LoVo (cell line): ENCODE measurements at places on chromosomes 6 and 20.

- no peak for DNase-seq
Observed at GRCh38 chr6:131781687-131782086, 26.1 kb upstream of the ENPP1 start.

GRCh38 chr6:143629104-143630080 lies 48.4 kb upstream of the PHACTR2 start:
- DNase-seq, result no peak

GRCh38 chr6:105588123-105588710 lies 185.3 kb upstream of the PREP start:
- DNase-seq, result no peak

GRCh38 chr6:111642463-111643158 lies 36.9 kb upstream of the TRAF3IP2 start:
- peak; percentile 39 for DNase-seq

DNA sequence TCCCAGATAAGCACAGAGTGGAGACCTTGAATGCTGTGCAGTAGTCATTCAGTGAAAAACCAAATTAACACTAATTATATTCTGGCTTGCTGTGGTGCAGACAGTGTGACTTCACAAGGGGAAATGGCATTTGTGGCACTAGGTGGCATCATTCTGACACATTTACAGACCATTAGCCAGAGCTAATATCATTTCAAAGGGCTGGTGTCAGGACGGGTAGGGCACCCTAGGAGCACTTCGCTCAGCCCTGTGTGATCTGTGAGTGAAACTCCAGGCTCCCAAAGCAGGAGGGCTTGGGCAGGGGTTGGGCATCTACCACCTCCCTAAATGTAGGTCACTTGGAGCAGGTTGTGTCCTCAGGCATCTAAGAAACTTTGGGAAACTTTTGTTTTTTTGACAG lies 555.8 kb downstream of the PKHD1 start:
- DNase-seq, result no peak

GRCh38 chr20:6683021-6683977 lies 84.2 kb upstream of the BMP2 start:
- DNase-seq, result no peak

DNA sequence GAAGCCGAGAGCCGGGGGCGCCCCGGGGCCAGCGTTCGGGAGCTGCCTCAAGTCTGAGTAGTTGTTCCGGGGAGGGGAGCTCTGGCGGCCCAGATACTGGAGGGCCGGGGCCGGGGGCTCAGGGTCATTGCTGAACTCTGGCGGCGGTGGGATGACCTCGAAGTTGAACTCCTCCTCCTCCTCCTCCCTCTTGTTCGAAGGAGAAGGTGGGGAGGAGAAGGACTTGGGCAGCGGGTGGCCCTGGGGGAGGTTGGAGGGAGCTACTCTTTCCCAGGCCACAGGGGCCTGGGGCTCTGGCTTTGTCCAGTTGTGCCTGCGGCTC lies 37.7 kb downstream of the C6orf132 start:
- no peak for DNase-seq

GRCh38 chr6:68008445-68008844 lies 626.6 kb upstream of the ADGRB3 start:
- no peak for DNase-seq

- DNase-seq, result no peak
Observed at GRCh38 chr20:31662372-31662854, 24.7 kb downstream of the COX4I2 start.

- DNase-seq, result no peak
Observed at GRCh38 chr20:25048519-25048952, 9.4 kb downstream of the ACSS1 start.

DNA sequence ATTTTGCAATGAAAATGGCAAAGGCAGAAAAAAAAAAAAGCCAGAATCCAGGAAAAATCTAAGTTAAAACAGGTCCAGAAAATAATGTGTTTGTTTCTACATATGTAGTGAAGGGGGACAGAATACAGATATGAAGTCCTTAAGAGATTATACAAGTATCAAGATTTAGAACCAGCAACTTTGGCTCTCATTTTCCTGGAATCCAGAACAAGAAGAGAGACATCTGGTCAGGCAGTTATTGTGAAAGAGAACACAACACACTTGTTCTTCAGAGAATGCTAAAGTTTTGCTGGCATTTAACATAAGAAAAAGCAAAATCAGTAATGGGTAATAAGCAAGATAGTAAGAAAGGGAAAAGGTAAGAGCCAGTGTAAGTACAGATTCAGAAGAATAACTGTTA lies 21.1 kb downstream of the BAG2 start:
- no peak for DNase-seq

- DNase-seq, result no peak
Observed at GRCh38 chr6:35727231-35727934, 9.4 kb upstream of the ARMC12 start.

DNA sequence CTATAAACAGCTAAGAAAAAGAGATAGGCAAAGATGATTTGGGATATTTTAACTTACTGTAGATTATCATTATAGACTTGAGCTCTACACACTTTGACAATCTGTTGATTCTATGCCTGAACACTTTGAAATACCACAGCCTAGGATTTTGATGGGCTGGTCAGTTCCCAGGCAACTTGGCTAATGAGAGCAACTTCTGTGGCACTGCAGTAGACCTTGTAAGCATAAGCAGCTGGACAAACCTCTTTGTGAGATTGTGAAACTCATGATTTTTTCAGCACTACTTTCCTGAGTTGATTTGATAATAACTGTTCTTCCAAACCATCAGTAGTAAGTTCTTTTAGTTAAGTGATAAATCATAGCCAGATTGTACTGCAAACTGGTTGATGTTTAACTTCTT lies 27.1 kb upstream of the ELOVL5 start:
- no peak for DNase-seq

- DNase-seq, result no peak
Observed at GRCh38 chr20:17316316-17317038, 89.6 kb downstream of the PCSK2 start.

- no peak for DNase-seq
Observed at GRCh38 chr6:102623201-102623600, 1229.7 kb downstream of the GRIK2 start.

DNA sequence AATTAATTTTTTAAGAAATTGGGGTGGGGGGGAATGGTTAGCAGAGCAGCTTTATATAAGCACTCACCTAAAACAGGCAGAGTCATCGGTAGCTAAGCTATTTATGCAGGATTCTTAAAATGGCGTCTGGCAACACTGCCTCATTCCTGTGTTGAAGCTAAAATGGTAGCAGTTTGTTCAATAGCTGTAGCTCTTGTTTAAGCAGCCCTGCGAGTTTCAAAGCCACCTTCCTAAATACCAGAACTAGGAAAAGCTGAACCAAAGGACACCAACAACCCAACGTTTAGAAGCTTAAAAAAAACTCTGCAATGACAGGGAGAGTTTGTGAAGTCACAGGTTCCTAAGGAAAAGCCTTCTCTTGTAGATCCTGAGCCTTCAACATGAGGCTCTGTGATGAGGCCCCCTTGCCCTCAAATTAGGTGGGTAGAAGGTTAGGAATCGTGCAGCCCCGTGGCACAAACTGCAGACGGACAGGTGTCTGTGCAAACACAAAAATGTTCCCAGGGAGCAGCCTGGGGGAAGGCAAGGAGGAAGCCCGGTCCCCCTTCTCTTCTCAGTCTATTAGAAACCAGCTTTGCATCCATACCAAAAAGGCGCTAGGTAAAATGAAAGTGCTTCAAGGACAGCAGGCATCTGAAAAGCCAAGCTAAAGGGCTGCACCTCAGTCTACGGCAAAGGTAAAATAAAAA lies 4.7 kb downstream of the ZMYND8 start:
- DNase-seq, result no peak

- DNase-seq, result no peak
Observed at GRCh38 chr20:37414224-37415035, 68.5 kb downstream of the SRC start.

GRCh38 chr20:50346374-50347283 lies 156.0 kb downstream of the CEBPB start:
- DNase-seq, result no peak

DNA sequence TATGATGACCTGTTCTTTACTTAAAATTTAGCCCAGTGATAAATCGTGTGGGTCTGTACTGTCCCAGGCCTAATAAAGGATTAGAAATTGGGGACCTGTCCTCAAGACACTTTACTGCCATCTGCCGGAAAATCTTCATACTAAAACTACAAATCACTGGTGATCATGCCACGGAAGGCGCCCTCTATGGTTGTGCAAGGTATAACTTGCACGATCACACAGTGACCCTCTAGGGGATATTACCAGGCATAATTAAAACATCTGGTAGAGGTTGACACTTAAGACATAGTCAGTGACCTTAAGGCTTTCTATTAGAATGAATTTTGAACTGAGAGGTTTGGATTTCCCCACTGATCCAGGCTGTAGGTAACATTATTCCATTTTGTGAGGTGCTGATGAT lies 172.6 kb downstream of the BMP2 start:
- no peak for DNase-seq

DNA sequence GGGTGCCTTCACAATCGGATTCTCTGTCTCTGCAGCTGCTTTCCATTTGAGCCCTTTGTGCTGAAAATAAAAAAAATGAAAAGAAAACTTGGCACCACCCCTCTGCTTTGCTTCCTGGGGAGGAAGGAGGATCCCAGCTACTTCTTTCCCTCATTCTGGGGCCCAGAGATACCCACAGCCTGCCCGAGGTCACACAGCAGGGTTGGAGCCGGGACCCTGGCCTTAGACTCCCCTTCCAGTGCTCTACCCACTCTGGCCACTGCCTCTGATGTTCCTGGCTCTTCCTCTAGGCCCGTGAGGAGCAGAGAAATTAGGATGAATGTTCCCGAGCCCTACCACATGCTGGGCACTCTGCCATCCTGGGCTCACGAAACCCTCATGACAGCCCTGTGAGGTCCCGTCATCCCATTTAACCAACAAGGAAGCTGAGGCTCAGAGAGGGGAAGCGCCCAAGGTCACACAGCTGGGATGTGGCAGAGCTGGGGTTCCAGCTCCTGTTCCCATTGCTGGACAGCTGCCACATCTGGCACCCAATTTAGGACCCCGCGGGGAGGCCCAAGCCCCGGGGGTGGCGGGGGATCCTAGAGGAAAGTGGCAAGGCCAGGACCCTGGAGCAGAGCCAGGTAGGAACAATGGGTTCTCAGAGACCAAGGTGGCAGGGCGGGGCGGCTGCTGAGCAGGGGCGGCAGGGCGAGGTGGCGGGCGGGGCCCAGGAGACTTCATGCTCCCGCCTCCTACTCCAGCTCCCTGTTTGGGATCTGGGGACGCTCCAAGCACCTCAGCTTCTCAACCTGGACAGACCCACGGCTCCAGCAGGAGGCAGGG lies 76.6 kb downstream of the CEBPB start:
- DNase-seq, result peak; percentile 86

- DNase-seq, result no peak
Observed at GRCh38 chr20:56735084-56735642, 106.1 kb downstream of the TFAP2C start.

- no peak for DNase-seq
Observed at GRCh38 chr6:85400331-85400730, 49.6 kb upstream of the NT5E start.

DNA sequence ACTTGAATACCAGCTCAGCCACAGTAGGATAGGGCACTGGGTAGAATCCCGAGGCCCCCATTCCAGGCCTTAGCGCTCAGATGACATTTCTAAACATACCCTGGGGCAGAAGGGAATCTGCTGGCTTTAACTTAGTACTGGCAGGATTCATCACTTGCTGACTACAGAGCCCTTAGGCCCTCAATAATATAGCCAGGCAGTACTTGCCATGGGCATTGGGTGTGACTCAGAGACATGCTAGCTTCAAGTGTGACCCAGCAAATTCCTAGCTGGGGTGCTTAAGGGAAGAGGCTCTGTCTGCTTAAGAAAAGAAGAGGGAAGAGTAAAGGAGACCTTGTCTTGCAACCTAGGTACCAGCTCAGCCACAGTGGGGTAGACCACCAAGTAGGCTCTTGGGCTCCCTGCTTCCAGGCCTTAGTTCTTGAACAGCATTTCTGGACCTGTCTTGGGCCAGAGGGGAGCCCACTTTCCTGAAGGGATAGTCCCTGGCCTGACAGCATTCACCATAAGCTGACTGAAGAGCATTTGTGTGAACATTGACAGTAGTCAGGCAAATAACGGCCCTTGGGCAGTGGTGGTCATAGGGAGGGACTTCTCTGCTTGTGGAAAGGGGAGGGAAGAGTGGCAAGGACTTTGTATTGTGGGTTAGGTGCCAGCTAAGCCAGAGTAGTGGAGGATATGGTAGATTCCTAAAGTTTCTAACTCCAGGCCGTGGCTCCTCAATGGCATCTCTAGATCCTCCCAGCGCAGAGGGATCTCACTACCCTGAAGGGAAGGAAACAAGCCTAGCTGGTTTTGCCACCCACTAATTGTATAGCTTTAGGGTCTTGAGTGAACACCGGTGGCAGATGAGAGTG lies 48.5 kb upstream of the HACE1 start:
- DNase-seq, result no peak

- no peak for DNase-seq
Observed at GRCh38 chr6:80388507-80388906, 282.0 kb downstream of the BCKDHB start.

- DNase-seq, result no peak
Observed at GRCh38 chr6:133202610-133203343, 38.4 kb upstream of the EYA4 start.

DNA sequence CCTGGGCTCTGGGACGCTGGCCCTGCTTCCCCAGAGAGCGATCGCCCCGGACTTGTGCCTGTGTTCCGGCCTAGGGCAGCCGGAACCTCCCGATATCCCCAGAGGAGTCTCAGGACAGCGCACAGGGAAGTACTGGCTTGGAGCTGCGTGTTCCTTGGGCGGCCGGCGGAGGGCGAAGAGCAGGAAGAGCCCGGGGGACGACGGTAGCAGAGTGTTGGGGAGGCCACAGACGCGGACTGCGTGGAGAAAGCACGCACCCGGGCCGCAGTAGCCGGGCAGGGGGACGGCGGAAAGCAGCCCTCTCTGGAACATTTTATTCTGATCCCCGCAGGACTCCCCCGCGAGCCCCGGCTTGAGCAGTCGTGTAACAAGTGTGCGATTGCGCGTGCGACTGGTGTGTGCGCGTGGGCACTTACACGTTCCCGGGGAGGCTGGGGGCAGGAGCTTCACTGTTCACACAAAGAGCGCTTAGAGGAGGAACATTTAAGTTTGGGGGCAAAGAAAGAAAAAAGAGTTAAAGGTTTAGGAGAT lies 36.1 kb downstream of the NCR2 start:
- DNase-seq, result no peak

GRCh38 chr6:90187437-90188121 lies 109.1 kb downstream of the BACH2 start:
- no peak for DNase-seq

- DNase-seq, result no peak
Observed at GRCh38 chr20:58565461-58566175, 50.4 kb upstream of the APCDD1L start.
